ENCODE measurements at places on chromosomes 1 and 21.

GRCh38 chr1:168121401-168122011, 15.2 kb downstream of the GPR161 start:
- peak; percentile 90 for DNase-seq

- no peak for DNase-seq
These were observed 1.2 kb downstream of the TSEN15 start for GRCh38 chr1:184052750-184053149.

DNA sequence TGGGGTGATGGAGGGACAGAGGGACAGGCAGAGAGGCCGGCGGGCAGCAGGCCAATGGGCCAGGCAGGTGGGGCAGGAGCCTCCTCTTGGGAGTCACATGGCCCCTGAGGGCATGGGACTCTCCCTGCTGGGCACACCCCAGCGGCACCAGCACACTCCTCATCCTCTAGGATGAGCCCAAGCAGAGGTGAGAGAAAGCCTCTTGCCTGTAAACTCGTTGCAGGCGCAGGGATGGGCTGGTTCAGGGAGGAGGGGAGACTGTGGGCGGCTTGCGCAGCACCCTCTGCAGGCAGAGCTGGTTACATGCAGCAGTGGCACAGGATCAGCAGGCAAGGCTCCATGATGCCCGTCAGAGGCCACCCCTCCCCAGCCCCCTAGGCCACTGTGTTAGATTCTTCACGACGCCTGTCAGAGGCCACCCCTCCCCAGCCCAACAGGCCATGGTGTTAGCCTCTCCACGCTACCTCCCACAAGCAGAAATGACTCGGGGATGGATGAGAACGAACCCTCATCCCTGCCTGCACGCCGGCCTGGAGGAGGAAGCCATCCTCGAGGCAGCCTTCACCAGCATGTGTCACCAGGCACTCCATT, 209.7 kb upstream of the VAMP3 start:
- peak; percentile 20 for DNase-seq

DNA sequence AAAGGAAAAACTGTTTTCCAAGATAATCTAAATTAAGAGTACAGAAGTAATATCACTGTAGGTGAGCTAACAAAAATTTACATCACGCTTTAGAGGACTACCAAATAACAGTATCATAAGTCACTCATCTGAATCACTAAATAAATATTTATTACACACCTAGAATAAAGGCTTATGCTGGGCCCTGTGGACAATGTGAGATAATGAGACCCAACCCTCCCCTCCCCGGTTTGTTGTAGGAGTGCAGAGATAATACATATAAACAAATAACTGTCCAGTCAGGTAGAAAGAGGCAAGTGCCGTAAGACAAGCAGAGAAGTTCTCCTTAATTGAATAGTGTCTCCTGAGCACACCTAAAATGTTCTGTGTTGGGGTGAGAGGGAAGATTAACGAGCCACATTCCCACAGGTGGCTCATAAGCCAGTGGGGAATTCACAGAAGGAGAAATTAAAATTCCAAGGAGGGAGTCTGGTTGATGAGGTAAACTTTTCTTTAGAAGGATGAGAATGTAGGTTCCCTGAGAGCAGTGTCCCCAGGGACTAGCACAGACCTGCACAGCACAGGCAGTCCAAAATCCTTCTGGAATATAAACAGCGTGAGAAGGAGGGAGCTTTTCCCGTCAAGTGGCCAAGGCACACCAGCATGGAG, 241.4 kb downstream of the NFIA start:
- no peak for DNase-seq

- DNase-seq, result no peak
These were observed 42.9 kb downstream of the SEC22B start for GRCh38 chr1:120133228-120133927.

- DNase-seq, result no peak
These were observed 1770.9 kb downstream of the BRINP3 start for GRCh38 chr1:188706742-188707141.

DNA sequence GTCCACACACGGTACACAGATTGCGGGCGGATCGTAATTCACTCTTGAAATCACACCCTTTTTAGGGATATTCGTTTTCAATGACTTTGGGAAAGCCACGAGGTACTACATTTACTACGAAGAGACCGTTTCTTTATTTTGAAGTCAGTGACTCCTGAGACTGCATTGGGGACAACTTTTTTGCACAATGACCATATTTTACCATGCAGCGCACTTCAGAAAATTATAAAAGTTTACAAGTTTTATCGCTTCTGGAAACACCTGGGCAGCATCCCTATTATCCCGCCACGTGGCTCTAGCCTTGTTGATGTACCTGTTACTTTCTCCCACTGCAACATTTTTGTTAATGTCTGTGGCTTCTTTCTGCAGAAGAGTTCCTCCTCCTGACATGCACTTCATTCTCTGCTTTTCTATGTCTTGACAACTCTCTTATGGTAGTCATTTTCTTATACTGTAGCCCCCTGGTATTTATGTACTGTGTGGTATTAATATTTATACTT, 1.3 kb upstream of the AKT3 start:
- DNase-seq, result no peak

DNA sequence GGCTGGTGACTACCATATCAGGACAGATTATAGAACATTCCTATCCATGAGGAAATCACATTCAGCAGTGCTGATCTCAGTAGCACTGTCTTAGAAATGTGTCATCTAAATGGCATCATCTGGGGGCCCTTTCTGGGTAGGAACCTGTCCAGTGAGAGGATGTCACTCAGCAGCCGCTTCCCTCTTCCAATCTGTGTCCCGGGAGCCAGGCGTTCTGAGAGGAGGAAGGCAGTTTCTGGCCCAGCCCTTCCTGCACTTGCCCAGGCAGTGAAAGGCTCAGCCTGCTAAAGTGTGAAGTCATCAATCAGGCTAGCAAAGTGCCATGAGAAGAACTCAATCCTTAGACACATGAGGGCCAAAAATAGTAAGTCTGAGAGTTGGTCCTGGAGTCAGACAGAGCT, 25.6 kb downstream of the RAB4A start:
- DNase-seq, result no peak

GRCh38 chr1:64912191-64912590, 54.2 kb downstream of the JAK1 start:
- DNase-seq, result no peak

GRCh38 chr21:16418226-16418625, 688.4 kb downstream of the USP25 start:
- no peak for DNase-seq

DNA sequence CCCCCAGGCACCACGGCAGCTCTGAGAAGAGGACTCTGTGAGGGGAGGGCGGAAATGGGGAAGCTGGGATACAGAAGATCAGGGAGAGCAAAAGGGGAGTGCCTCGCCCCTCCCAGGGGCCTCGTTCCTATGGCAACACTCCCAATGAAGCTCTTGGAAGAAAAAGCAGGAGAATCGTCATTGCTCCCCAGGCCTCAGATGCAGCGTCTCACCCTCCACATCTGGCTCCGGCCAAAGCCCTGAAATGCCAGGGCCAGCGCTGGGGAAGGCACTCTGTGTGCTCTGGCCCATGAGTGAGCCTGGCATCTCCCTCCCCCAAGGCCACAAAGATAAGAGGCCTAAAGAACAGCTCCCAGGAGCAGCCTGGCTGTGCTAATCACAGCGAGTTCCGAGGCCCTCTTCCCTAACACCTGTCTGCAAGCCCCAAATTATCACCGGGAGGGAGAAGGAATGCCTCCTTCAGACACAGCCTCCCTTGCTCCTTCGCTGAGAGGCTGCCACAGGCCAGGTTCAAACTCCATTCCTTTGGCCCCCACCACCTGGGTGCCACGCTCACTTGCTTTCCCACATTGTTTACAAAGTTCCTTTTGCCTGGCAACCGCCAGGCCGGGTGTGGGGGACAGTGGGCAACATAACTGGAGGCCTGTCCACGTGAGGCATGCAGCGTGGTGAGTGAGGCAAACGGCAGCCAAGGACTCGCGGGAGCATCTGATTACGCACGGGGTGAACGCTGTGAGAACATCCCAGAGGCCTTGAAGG, 27.8 kb downstream of the ECE1 start:
- DNase-seq, result peak; percentile 91

GRCh38 chr1:89786628-89787214, 34.1 kb upstream of the LRRC8D start:
- no peak for DNase-seq

GRCh38 chr1:184146202-184146601, 94.7 kb downstream of the TSEN15 start:
- no peak for DNase-seq

GRCh38 chr1:215003686-215004085, 78.9 kb upstream of the KCNK2 start:
- no peak for DNase-seq

DNA sequence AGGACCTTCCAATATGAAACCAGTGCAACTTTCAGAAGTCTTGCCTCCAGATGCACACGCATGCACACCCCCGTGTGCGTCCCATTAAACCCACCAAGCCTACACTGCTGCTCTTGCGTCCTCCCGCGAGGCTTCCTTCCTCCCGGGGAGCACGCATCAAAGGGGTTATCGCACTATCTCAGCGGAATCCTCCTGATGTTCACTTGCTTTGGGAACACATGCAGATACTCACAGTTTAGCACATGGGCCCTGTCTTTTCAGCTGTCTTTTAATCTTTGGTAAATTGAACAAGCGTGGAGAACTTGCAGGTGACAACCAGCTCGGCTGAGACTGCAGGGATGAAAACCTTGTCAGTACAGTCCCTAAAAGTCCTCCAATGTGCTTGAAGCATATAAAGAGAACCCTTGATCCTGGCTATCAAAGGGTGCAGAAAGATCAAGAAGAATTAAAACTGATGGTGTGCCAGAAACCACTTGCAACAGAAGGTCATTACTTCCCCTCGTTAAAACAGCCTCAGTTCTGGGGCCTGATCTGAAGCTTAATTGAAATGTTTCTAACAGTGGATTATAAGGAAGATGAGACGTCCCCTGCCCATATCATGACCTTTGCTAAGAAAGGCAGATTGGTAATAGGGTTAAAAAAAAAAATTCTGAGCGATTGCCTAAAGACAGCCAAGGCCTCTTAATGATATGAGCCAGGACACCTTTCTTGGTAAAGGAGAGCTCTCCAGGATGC, 149.4 kb upstream of the LMO4 start:
- no peak for DNase-seq

- DNase-seq, result no peak
These were observed 18.7 kb downstream of the TRABD2B start for GRCh38 chr1:47978486-47978885.

DNA sequence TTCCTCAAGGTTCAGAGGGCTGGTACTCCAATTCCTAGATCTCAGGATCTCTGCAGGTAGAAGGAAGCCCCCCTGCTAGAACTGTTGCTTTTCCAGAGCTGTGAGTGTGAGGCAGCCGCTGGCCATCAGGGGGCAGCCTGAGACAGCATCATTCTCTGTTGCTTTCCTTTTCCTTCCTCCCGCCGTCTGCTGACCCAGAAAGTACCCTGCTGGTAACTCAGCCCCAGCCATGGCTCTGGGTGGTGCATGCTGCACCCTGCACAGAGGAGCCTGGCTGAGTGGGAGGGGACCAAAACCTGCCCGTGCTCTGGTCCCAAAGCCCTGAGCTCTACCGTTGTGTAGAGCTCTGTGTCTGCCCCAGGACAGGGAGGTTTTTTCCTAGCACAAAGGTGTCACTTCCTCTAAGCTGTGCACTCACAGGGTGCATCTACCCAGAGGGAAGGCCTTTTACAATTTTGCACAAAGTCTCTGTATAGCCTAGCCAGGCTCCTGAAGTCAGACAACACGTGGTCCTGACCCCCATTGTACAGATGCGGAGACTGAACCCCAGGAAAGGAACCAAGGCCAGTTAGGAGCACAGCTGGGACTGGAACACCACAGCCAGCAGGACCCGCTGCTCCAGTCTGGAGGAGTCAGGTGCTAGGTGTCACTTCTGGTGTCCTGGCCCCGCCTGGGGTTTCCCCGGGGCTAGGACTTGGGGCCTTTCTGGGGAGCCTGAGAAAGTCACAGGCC, 5.6 kb upstream of the FAM131C start:
- peak; percentile 84 for DNase-seq

DNA sequence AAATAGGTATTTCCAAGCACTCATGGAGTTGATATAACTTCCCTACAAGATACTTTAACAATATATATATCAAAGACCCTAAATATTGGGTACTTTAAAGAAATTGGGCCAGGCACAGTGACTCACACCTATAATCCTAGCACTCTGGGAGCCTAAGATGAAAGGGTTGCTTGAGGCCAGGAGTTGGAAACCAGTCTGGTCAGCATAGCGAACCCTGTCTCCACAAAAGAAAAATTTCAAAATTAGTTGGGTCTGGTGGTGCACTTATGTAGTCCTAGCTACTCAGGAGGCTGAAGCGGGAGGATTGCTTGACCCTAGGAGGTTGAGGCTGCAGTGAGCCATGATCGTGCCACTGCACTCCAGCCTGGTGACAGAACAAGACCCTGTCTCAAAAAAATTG, 393.9 kb upstream of the DEPDC1 start:
- no peak for DNase-seq

GRCh38 chr1:19342894-19343616, 30.9 kb downstream of the SLC66A1 start:
- peak; percentile 36 for DNase-seq

- DNase-seq, result no peak
These were observed 85.9 kb upstream of the ADAM30 start for GRCh38 chr1:119981986-119982815.

GRCh38 chr1:232891071-232891470, 59.3 kb upstream of the NTPCR start:
- no peak for DNase-seq

DNA sequence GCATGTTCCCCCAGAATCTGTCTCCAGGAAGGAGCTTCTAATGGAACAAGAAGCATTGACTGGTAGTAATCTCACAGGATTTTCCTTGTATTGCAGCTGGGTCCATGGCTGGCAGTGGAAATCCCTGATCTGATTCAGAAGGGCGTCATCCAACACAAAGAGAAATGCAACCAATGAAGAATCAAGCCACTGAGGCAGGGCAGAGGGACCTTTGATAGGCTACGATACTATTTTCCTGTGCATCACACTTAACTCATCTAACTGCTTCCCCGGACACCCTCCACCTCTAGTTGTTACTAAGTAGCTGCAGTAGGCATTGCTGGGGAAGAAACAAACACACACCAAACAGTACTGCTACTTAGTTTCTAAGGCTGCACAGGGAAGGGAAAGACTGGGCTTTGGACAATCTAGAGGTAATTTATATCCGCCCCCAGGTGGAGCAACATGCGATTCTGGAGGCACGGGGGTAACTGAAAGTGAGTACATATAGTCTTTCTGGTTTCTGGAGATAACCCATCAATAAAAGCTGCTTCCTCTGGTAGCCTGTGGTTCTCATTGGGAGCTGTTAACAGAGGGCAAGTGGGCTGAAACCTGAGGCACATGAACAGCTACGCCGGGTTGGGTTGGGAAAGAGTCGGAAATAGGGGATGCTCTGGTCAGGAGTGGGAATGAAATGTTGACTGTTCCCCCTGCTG, 837 bp upstream of the USP21 start:
- no peak for DNase-seq

- DNase-seq, result no peak
These were observed 37.8 kb downstream of the MIS18A start for GRCh38 chr21:32240851-32241687.

- DNase-seq, result peak; percentile 78
These were observed 25.5 kb downstream of the PCSK9 start for GRCh38 chr1:55064861-55065263.

- DNase-seq, result no peak
These were observed 95.0 kb downstream of the KCND3 start for GRCh38 chr1:111894497-111894896.
